ENCODE measurements at places on chromosomes 3 and 15.
A peak's percentile ranks its signal among the peaks of the same experiment; 100 is the strongest.

DNA sequence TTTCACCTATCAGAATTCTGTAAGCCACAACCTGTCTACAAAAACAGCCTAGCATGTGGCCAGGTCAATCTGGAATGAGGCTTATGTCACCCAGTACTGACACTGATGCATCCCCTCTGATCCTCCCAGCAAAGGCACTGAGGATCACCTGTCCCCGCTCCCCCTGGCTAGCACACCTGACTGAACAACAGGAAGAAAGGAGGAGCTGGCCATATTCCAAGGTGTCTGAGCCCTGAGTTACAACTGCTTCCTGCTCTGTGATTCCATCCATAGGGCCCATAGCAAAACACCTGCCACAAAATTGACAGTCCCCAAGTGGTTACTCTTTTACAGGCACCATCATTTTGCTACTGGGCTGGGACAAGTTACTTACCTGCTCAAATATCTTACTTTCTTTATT lies 555.5 kb upstream of the CFAP20DC start:
- DNase-seq = no peak

- peak; percentile 77 for DNase-seq
Measured at GRCh38 chr15:68578980-68579935, at the start of gene CORO2B. CORO2B (plus strand) TSS chr15:68578993; CDS start chr15:68579263, 270 bp downstream.

- no peak for DNase-seq
Measured at GRCh38 chr3:169945313-169945712, 21.3 kb upstream of the SEC62 start.

GRCh38 chr3:107062310-107062709 lies 314.9 kb upstream of the CCDC54 start:
- no peak for DNase-seq

- no peak for DNase-seq
Measured at GRCh38 chr3:66856533-66856932, 141.6 kb upstream of the KBTBD8 start.

DNA sequence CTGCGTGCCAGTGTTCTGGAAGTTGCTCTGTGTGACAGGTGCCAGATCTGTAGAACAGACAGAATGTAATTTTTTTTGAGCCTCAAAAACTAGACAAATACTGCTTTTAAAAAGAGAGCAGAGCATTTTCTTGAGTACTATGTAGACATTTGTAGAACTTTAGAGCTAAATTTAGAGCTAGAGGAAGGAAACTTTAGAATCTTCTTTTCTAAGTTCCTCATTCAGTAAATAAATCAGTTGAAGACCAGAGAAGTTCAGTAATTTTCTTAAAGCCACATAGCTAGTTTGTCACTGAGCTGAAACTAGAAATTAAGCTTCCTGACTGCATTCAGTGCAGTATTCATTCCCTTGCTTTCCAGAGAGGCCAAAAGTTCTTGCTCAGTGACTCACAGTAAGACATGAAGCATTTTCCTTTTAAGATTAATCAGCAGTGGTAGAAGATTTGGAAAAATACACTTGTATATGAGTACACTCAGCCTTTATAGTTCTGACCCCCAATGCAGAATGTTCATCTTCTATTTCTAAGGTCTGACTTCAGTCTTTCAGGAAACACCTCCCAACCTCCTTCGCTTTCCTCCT lies 83.6 kb upstream of the TSEN2 start:
- no peak for DNase-seq

- peak; percentile 35 for DNase-seq
Measured at GRCh38 chr3:13403847-13404246, 16.3 kb downstream of the NUP210 start.

- DNase-seq = no peak
Measured at GRCh38 chr15:56948764-56949101, 30.3 kb downstream of the TCF12 start.

GRCh38 chr3:78398401-78398800 lies 1358.5 kb downstream of the ROBO2 start:
- no peak for DNase-seq

DNA sequence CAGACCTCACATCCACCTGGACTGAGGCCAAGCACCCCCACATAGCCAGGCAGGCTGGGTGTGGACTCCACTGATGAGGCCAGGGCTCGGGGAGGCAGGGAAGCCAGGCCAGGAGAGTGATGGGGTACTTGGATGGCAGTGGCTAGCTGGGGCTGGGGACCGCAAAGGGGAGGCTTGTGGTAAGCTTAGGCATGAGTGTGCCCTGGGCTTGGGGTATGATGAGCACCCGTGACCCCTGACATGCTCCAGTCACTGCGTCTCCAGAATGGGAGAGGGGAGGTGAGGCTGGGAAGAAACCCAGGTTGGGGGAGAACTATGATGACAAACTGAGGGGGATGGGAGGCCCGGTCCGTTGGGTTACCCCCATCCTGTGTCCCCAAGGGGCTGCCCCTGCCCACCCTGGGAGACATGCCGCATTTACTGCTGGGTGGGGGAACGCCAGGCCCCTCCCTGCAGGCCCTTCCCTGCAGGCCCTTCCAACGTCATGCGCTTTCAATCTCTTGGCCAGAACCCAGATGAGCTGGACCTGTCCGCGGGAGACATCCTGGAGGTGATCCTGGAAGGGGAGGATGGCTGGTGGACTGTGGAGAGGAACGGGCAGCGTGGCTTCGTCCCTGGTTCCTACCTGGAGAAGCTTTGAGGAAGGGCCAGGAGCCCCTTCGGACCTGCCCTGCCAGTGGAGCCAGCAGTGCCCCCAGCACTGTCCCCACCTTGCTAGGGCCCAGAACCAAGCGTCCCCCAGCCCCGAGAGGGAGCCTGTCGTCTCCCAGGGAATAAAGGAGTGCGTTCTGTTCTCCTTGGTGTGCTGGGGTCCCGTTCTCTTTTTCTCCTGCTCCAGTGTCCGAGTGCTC lies 34.1 kb downstream of the TSPAN3 start:
- DNase-seq = no peak

GRCh38 chr3:14820156-14820555 lies 1.4 kb downstream of the FGD5 start:
- DNase-seq = no peak

GRCh38 chr3:115251509-115251908 lies 104.4 kb upstream of the ZBTB20 start:
- DNase-seq = no peak

GRCh38 chr3:12120374-12121140 lies 38.2 kb downstream of the TIMP4 start:
- no peak for DNase-seq

DNA sequence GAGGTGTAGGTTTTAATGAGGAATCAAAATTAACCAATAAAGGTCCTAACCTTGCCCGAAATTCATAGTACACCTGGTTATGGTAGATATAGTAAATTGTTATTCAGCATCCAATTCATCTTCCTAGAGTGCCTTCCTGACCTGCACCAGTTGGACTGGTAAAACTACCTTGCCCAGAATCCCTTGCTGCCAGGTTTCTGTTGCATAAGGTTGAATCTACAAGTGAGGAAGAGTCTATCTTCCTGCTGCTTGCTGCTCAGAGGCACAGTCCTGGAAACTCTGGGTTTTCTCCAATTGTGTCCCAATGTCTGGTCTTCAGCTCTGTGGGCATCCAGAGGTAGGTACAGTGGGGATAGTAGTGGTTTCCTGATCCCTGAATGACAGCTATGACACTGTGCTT lies 17.3 kb downstream of the CCDC54 start:
- DNase-seq = no peak

Data from neural progenitor cell (in vitro differentiated cells).